ENCODE measurements at places on chromosomes 4 and X.

DNA sequence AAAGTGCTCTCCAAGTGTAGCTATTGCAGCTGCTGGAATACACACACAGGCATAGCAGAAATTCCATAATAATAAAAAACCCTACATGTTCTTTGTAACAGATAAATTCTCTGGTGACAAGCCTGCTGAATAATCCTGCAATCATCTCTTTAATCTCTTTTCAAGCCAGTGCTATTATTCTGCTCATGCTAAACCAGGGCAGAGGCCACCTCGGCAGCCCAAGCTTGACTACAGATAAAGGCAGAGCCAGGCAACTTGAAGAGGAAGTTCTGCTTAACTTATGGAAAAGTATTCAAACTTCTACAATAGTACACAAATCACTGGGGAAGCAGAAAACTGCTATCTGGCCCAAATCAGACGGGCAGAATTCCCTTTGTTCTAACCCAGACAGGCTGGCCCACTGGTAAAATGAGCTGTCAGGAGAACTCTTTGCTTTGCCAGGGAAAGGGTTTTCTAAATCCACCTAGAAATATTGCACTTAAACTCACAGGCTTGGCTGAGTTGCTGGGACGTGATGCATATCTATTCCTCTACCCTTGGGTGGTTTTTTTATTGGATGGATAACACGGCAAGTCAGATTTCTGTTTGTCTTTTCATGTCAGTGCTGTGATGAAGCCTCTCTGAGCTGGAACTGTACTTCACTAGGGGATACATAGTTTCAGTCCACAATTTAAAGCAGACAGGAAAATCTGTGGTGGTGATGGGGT is 70.5 kb downstream of the GATB start:
- DNase-seq, result no peak

GRCh38 chrX:143648705-143649104 is 12.8 kb upstream of the SLITRK4 start:
- DNase-seq, result no peak

DNA sequence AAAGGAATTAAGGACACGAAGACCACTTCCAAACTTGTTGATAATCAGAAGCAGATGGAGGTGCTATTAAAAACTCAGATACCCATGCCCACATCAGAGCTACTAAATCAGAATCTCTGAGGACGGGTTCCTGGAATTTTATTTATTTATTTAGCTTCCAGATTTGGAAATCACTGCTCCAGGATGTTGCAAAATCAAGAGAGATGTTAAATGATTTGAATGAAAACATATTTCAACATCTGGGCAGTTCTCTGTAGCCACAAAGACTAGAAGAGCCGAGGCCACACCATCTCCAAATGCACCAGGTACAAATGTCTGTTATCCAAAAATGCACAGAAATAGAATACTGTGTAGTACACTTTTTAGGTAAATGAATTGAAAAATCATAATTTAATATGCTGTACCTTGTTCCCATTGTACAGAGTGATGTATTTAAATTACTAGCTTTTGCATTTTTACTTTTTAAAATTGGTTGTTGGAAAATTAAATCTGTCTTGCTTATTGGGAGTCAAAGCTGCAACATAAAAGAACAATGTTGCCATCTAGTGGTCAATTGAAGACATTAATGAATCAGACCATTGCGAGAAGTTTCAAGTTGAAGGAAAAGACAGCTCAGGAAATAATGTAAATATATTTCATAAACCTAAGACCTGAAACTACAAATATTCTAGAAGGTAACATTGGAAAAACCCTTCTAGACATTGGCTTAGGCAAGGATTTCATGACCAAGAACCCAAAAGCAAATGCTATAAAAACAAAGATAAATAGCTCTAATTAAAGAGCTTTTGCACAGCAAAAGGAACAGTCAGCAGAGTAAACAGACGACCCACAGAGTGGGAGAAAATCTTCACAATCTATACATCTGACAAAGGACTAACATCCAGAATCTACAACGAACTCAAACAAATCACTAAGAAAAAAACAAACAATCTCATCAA is 151.3 kb upstream of the TTC29 start:
- DNase-seq, result peak; percentile 47

- DNase-seq, result no peak
These were observed 273.2 kb upstream of the EMCN start for GRCh38 chr4:100790836-100791615.

DNA sequence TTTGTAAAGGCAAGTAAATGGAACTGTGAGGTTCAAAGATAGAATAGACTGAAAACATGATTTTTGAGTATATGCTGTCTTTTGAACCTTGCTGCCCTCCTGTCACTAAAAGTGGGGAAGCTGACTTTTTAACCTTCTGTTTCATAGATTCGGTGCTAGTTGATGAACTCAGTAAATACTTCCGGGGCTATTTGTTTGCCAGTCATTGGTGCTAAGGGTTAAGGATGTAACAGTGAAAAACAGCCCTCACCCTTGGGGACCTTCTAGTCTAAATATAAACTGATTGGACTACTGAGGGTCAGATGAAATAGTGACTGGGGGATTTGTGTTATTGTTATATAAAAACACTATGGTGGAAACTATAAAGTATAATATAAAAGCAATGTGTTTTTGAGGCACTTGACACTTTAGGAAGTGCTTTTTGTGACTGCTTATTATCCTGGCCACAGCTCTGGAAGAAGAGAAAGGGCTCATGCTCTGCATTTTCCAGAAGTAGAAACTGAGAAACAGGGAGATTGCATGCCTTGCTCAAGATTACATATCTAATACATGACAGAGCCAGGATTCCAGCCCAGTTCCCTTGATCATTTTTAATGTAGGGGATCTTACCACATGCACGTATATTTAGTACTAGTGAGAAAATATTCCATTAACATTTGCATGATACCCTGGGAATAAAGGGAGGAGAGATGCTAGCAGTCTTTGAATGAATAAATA is 3.9 kb downstream of the BST1 start:
- DNase-seq, result no peak

DNA sequence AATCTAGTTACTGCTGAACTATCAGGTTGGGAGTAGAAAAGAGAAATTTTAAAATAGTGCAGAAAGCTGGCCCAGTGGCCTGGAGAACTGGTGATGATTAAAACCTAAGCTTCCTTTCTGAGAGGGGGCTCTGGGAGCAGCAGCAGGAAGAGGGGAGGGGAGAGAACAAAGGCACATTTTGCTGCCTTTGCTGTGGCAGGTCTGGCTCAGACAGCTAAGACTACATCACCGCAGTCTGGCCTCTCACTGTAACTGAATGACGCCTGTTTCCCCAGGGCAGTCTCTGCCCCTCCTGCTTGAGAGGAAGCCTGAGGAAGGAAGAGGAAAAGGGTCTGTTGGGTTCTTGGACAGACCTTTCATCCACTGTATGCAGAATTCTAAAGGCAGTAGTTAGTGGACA is 148.5 kb downstream of the FRAS1 start:
- no peak for DNase-seq

GRCh38 chr4:53511014-53511413 is 80.3 kb downstream of the LNX1 start:
- DNase-seq, result no peak

DNA sequence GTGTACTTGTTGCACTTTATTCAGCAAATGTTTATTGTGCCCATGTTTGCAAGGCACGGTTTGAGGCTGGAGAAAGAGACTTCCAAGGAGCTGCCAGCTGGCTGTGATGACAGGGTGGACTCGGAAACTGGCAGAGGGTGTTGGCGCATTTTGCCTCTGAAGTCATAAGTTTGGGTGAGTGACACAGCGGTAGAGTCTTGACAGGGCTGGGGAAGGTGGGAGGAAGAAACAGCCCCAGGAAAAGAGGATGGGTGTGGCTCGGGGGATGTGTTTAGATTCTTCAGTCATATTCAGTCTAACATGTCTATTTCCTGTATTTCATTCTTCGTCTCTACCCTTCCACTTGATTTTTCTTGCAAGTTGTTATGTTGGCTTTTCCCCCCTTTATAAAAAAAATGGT is 77.0 kb upstream of the STOX2 start:
- DNase-seq, result no peak

- no peak for DNase-seq
These were observed 328.5 kb downstream of the ADGRL3 start for GRCh38 chr4:61528595-61528994.

DNA sequence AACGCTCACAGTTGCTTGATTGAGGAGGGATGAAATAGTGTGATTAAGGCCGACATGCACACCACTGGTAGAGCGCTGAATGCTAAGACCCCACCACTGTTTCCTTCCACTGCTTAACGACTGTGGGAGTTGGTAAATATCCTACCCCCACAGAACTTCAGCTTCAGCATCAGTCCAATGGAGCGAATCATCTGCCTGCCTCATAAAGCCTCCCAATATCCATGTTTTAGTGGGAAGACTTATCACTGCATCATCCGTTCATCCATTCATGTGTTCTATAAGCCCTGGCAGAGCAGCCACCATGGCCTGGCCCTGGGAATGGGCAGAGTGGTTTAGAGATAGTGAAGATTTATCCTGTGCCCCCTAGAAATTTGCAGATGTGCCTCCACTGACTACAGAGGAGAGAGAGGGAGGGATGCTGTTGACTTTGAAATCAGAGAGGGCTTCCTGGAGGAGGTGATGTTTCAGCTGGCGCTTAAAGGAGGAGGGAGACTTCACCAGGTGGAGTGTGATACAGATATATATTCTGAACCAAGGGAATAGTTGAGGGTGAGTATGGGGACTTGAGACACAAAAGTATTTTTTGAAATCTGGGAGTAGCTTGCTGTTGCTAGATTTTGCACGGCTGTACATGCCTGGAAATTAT is 71.9 kb upstream of the STX18 start:
- DNase-seq, result no peak

- DNase-seq, result peak; percentile 60
These were observed 18.1 kb upstream of the CXCL2 start for GRCh38 chr4:74117024-74117534.

DNA sequence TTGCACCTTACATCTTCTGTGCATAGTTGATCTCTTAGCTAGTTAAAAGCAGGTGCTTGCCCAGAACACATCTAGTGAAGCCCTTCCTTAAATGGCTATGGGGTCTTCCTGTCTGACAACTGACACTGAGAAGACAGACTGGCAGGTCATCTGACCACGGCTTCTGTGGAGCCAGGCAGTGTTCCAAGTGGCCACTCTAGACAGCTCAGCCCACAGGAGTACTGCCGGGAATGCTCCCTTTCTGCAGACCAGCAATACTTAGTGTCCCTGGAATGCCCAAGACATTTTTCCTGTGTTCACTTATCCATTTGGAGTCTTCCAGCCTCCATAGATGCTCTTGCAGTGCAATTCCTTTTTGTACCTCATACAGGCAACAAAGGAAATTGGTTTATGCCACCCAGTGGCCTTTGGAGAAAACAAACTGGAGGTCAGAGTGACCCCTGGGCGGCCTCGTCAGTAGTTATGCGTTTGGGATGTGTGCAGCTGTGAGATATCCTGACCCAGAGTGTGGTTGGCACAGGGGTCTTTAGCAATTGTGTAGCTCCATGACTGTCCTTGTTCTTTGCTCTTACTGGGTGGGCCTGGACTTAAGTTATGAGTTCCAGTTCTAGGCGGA is 335.5 kb downstream of the ARHGAP10 start:
- no peak for DNase-seq

GRCh38 chr4:6956434-6957147 is 47.0 kb downstream of the TBC1D14 start:
- DNase-seq, result no peak

- no peak for DNase-seq
These were observed 2702.5 kb downstream of the PCDH7 start for GRCh38 chr4:33422656-33423055.

GRCh38 chr4:25687773-25688172 is 32.1 kb downstream of the SLC34A2 start:
- no peak for DNase-seq

GRCh38 chr4:52098618-52099017 is 47.5 kb downstream of the SPATA18 start:
- DNase-seq, result no peak

DNA sequence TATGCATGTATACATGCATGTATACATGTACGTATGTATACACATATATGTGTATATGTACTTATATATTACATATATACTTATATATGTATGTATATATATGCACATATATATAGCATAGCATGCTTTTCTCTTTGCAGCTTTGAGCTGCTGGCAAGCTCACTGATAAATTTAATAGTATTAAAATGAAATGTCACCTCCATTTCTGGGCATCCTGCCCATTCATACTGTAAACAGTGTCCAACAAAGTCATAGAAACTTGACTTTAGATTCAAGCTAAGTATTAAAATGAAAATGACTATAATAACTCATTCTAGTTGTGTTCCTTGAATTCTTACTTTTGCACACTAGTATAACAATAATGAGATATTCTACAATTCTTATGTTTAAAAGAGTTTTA is 163.7 kb downstream of the CFAP47 start:
- DNase-seq, result no peak

DNA sequence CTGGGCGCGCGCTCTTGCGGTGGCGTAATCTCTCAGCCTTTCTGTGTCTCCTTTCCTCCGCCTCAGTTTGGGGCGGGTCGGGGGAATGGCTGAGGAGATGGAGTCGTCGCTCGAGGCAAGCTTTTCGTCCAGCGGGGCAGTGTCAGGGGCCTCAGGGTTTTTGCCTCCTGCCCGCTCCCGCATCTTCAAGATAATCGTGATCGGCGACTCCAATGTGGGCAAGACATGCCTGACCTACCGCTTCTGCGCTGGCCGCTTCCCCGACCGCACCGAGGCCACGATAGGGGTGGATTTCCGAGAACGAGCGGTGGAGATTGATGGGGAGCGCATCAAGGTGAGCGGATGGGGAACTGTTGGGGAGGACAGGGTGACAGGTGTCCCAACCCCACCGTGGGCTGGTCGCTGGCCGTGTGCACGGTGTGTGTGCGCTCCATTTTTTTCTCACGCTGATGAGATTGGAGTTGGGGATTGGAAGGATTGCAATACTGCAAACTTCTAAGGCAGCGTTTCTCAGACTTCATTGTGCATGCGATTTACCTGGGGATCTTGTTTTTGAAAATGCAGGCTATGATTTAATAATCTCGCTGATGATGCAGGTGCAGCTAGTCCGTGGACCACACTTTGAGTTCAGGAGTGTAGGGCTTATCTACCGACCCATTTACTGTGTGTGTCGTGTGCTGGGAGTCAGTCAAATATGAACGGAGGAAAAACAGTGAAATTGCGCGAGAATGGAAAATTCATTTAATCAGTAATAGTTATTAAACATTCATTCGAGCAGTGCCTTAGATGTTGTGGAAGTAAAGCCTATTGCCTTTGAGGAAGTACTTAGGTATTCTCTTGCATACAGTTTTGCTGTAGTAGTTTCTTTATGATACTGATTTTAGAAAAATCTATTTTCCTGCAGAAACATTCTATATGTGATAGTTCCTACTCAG is at the start of gene RAB33B:
Gene RAB33B (plus strand): TSS at position 11 of the 935 bp plus-strand sequence. CDS start 75 bp downstream, at position 86.
- peak; percentile 14 for DNase-seq

- DNase-seq, result no peak
These were observed 5.1 kb downstream of the CD40LG start for GRCh38 chrX:136652822-136653723.
